SK-N-DZ (cell line): ENCODE measurements at places on chromosomes 5 and 9.

DNA sequence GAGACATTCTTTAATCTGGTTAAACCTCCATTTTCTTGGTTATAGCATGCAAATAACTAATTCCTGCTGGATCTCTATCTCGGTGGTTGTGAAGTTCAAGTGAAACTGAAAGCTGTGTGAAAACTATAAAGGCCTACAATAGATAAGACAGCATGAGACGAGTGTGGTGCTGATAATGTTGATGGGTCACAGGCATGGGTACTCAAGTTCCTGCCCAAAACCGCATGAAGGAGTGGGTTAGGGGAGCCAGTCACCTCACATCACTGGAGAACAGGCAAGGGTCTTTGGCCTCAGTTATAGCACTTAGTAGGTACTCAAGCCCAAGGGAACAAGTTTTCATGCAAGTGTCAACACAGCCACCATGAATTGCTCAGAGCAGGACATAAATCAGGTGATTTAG lies 16.7 kb downstream of the HMHB1 start:
- no peak for DNase-seq

- peak; percentile 21 for DNase-seq
Measured at GRCh38 chr9:81234924-81235610, 454.3 kb downstream of the TLE1 start.

DNA sequence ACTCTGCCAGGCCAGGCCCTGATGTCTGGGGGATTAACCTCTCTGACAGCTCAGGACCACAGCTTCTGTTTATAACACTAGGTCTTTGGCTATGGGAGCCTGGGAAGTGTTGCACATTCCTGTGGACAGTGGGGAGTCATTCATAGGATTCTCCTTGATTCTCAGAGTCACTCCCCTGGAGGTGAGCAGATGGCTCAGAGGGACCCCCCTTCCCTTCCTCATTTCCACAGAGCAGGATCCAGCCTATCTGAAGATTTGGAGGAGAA lies 60.2 kb downstream of the NRG2 start:
- no peak for DNase-seq

DNA sequence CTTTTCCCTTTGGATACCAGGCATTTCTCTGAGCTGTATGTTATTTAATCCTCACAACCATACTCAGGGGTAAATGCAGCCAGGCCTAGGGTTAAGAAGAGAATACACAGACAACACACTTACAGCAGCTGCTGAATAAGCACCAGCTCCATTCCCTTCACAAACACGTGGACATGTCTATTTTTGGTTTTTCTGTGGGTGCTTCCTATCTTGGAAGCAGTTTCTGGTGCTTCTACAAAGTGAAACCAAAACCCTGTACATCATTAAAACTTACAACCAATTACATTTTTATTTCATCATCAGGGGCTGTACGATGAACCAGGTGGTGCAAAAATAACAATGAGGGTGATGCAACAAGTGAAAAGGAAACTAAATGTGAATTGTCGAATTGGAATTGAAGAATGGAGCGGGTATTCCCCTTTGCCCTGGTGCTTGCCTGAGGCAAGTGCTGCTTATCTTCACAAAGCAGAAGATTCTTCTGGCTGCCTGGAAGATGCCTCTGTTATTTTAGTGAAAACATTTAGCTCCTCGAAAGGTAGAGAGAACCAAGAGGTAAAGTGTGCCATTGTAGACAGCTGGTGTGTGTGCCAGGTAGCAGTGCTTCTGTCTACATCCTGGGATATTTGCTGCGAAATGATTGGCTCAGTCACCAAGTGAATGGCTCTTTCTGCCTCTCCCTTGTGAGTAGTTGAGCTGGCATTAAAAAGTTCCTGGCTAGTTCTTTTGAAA lies 18.6 kb upstream of the IFNB1 start:
- no peak for DNase-seq

DNA sequence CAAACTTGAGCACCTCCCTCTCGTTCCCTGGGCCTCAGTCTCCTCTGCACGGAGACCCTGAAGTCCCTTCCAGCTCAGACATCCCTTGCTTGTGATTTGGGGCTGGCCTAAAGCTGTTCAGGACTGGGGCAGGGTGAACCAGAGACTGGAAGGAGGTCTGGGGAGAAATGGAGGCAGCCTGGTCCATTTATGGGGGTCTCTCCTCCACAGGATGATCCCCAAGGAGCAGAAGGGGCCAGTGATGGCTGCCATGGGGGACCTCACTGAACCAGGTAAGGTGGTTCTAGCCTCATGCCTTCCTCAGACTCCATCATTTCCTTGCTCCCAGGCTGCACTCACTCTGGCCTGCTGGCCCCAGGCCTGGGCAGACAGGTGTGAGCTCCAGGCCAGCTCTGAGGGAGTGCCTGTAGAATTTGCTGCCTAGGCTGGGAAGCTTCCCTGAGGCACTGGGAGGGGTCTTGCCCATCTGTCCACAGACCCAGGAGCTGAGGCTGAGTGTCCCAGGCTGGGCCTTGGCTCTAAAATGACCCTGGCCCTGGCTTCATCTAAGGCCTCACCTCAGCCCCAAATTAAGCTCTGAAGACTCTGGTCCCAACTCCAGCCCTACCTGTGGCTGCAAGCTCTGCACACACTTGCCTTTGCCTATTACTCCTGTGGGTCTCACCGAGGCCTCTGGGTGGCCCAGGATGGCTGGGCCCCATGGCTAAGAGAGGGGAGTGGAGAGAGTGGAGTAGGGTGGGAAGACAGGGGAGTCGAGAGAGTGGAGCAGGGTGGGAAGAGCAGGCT lies 1.9 kb downstream of the MYOZ3 start:
- no peak for DNase-seq

DNA sequence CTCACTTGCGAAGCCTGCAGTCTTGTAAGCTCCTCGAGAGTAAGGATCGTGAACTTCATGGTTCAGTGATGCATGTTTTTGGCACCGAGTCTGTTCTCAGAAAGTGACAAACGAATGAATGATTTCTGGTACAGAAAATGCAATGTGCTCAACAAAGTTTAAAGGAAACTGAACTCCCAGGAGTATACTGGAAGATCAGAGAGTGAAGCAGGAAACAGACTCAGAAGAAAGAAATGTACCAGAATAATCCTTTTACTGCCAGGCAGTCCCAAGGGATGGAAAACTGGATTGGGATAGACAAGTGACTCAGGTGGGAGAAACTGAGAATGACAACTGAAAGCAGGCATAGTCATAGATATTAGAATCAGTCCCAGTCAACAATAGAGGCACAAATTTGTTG lies 420.6 kb downstream of the CTNND2 start:
- no peak for DNase-seq

- DNase-seq, result peak; percentile 31
Measured at GRCh38 chr9:100505564-100506159, 32.7 kb downstream of the TMEFF1 start.

DNA sequence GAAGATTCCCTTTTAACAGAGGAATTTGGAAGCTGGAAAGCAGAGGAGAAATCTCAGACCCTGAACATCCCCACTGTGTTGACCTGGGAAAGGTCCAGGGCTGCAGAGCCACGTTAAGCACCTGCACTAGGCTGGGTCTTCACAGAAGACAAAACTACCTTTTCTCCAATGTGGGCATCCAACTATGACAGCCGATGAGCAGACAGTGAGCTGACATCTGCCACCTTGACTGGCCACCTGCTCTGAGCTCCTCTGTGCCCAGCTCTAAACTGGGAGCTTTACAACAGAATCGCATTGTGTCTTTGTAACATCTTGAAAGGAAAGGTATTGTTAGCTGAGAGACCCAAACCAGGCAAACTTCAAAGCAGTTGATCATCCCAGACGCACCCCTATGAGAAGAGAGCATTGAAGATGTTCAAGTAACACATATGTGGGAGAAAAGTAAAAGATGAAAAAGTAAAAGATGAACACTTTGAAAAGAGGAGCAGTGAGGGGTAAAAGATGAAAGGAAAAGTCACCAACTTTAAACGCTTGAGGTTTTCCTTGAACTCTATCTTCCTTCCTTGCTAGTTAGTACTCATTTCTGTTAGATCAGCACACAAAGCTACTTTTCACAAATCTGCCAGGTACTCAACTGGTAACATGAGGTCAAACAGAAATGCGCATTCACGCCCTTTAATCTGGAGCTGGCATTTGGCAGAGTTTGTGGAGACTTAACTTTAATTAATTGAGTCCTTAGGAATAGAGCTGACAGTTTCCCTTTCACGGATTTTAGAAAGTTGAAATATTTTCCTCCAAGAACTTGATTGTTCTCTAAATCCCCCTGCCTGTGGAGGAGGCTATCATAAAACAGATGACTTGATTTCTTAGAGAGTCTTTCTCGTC lies 53.2 kb upstream of the CTXN3 start:
- no peak for DNase-seq

GRCh38 chr5:120293796-120294195 lies 170.3 kb upstream of the PRR16 start:
- no peak for DNase-seq

- no peak for DNase-seq
Measured at GRCh38 chr9:121105531-121105930, 30.8 kb downstream of the CNTRL start.

- DNase-seq, result peak; percentile 27
Measured at GRCh38 chr5:16855485-16855884, 80.6 kb downstream of the MYO10 start.
